Activated T-cell treated with anti-CD3 and anti-CD28 coated beads, Interleukin-2, amount 50 U/mL, for 4 hours (primary cell): ENCODE measurements at places on chromosomes 3 and 15.

DNA sequence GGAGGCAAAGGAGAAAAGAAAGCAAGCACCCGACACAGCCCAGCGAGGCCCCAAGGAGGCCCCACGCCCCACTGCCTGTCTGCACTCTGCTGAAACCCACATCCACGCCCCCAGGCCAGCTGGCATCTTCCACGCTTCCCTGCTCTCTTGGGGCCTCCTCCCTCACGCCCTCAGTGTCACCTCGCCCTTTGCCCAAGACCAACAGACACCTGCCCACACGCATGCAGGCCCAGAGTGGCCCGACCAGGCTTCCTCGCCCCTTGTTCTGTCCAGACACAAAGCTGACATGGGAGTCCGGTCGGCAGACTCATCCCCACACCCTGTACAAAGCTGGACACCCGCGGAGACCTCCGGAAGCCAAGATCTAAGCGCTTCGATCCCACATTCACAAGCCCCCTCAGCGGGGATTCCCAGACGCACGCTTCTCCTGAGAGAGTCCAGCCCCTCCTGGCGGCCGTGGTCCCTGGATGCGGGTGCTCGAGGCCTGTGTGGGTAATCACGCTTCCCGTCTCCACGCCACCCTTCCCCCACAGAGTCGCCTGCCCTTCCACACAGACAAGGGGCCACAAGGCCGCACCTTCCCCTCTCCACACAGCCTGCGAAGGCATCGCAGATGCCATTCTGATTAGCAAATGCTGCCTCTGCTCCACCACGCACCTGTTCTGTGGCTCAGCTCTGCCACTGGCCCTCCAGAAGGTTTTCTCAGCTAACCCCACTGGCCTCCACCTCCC is 176.6 kb downstream of the XXYLT1 start:
- DNase-seq = no peak

- peak; percentile 50 for DNase-seq
Observed at GRCh38 chr15:82647045-82647834, at the start of gene CPEB1. TSS of gene CPEB1 (minus strand) at chr15:82647363. CDS start at chr15:82628459, 18,904 bp downstream.

DNA sequence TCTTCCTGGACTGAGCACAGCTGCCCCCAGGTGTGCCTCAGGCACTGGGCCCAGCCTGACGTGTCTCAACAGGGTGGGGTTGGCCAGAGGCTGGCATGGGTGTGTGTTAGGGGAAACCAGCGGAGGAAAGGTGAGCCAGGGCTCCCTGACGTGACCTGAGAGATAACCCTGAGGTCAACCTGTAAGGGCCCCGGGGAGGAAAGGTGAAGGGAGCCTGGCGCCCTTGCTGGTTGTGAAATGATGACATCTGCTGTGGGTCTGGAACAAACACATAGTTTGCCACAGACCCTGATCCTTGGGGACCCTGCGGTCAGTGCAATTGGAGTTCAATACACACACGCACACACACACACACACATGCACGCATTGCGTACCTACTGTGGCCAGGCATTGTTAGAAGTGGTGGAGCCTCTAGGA is 100.2 kb upstream of the TLE3 start:
- no peak for DNase-seq

GRCh38 chr15:63905131-63905530 is 71.4 kb upstream of the HERC1 start:
- no peak for DNase-seq

- no peak for DNase-seq
Observed at GRCh38 chr15:67074886-67075229, 9.5 kb downstream of the SMAD3 start.

GRCh38 chr3:73212683-73213082 is 151.2 kb downstream of the EBLN2 start:
- no peak for DNase-seq

- DNase-seq = no peak
Observed at GRCh38 chr15:100772892-100773520, 106.6 kb upstream of the ALDH1A3 start.

GRCh38 chr3:8279886-8280550 is 221.6 kb upstream of the LMCD1 start:
- DNase-seq = no peak
